ENCODE measurements at places on chromosomes 7 and 10.
A peak's percentile ranks its signal among the peaks of the same experiment; 100 is the strongest.

GRCh38 chr7:27532314-27532713 is 130.4 kb downstream of the HIBADH start:
- no peak for ATAC-seq

DNA sequence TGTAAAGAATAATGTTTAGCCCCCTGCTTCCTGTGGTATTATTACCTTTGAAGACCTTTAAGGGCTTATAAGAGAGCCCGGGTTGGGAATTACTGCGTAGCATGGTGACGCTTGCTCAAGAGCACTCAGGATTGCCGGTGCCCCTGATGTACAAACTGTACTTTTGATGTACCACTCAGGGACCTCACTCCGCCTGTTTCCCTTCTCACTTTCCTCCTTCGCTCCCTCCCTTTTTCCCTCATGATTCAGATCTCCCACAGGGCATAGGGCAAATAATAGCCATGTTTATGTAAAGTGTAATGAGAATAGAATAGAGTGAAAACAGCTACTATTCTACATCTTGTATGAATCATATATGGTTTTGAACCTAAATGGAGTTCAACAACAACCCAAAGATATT is 77.8 kb upstream of the PDCD4 start:
- no peak for ATAC-seq

DNA sequence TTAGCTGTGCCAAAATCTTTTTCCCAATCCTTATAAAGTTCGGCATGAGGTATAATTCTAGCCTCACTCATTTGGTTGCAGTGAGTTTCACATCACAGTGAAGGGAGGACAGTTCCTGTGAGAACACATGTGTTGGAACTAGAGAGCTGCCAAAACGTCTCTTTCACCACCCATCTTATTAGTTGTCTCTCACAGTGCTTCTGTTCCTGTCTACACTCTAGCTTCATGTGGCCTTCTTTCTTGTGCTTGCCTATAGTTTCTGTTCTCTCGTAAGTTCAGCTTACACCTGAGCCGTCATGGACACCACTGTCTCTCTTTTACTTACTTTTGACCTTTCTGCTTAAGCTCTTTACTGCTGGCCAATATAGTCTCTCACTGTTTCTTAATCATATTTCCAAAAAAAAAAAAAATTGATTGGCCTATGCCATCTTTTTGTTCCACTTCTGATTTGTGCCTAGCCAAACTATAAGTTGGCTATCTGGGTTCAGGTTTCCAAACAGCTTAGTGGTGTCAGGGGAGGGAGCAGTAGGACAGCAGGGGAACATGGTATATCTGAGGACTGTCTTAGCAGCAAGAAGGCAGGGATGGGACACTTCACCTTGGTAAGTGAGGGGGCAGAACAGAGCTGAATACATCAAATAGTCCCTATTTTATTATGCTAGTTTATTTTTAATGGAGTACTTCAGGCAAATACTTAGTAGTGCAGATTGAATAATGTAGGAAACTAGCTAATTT is 38.0 kb downstream of the ZNRF2 start:
- peak; percentile 9 for ATAC-seq

DNA sequence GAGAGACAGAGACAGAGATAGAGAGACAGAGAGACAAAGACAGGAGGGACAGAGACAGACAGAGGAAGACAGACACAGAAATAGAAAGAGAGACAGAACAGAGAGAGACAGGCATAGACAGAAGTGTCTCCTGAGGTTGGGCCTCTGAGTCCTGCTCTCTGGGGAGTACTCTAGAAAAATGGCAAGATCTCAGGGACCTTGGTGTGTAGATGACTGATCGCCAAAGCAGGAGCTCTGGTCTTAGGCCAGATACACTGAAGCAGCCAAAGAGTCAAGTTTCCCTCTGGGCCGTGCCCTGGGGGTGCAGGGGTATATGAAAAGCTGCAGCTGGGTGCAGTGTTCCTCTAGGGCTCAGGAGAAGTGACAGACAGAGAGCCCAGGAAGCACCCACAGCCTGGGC is 176.6 kb upstream of the TNS3 start:
- no peak for ATAC-seq

DNA sequence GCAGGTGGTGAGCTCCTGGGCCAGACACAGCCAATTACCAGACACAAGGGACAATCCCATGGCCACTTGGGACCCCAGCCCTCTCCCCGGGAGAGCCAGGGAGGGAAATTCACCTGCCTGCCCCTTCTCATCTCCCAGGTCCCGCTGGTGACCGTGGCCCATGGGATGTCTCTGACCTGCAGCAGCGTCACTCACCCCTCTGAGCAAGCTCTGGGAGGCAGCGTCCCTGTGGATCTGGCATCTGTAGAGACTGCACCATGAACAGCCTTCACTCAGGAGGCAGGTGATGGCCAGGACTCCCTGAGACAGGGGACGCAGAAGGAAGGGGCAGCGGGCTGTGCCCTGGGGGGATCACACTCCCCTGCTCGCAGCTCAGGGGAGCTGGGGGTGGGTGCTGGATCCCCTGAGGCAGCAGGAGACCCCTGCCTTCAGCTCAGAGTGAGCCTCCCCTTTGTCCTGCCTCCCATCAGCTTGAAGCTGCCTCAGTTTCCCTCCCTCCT is 90.8 kb downstream of the FOXL3 start:
- no peak for ATAC-seq

- no peak for ATAC-seq
These were observed 117.7 kb upstream of the GJD4 start for GRCh38 chr10:35487336-35488034.

DNA sequence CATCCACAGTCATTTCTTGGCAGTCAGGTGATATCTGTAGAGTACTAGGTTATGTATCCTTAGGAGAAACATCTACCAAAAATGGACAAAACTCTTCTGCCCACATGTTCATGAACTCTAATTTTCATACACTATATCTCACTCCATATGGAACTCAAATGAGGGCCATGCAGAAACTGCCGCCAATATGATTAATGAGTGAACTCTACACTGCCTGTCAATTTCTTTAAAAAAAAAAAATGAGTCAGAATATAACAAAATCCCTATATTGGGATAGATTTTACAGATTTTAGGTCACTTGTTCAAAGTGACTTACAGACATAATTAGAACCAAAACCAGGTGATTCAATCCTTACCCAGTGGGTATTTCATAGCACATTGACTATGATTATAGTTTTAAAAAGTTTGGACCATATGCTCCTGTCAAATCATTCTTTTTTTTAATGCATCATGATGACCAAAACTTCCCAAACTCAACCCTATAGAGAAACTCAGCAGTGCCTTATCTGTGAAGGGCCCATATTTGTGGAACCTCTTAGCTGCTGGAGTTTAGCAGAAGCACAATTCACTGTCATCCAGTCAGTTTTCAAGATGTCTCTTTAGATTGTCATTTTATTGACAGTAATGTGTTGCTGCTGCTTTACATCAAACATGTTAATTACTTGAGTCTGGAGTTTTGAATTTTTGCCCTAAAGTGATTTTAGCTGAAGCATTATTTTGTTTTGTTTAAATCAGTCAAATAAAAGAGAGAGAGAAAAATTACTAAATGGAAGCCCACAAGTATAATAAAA is 11.1 kb downstream of the LRRN3 start:
- ATAC-seq = no peak
